ENCODE measurements at places on chromosomes 7 and 10.

GRCh38 chr10:92042541-92042940 is 119.0 kb downstream of the BTAF1 start:
- DNase-seq = no peak

DNA sequence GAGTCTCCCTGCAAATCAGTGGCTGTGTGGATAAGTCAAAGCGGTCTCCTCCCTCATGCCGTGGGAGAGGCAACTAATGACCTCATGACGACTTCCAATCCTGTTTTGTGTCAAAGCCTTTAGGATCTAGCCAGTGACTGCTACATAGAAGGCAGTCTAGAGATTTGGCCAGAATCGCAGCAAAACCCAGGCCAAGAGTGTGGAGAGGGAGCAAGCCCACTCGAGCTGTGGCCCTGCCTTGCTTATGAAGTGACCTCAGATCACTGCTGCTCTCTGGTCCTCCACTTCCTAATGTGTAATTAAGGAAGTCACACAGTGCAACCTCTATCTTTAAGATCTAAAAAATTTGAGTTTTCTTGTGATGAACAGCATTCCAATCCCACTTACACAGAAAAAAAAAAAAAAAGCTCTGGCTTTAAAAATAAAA is 296.7 kb upstream of the KLF6 start:
- no peak for DNase-seq

DNA sequence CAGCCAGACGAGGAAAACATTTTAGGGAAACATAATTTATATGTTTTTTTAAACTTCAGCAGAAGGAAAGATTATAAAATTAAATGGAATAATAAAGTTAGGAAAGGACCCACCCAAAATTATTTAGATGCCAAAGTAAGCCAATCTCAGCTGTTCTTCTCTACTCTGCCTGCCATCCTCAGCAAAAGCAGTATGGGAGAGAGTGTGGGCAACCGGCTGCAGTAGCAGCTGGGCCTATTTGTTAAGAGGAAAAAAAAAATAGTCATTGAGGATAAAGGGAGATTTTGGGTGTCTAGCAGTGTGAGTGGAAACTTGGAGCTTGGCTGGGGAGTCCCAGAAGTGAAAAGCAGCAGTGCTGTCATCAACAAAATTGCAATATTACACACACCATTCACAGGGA is 15.4 kb downstream of the SEMA3E start:
- DNase-seq = no peak

DNA sequence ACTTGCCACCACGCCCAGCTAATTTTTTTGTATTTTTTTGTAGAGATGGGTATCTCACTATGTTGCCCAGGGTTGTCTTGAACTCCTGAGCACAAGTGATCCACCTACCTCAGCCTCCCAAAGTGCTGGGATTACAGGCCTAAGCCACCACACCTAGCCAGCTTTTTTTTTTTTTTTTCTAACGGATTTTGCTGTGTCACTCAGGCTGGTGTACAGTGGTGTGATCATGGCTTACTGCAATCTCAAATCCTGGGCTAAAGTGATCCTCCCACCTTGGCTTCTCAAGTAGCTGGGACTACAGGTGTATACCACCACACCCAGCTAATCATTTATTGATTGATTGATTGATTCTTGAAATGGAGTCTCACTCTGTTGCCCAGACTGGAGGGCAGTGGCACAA is 106.0 kb upstream of the TRIM24 start:
- no peak for DNase-seq

DNA sequence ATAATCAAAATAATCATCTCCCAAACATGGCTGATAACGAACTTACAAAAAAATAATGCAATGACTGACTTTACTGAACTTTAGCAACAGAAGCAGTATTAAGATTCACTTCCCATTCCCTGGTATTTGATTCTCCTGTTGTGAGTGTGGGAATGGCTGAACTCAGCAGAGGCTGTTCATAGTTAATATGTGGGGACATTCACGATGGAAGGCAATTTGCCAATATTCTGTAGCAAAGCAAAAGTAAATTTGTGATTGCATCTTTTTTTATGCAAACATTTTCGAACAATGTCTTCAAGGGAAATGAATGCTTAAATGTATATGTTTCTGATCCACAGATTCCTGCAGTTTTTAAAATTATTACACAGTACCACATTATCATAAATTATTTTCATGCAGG is 431.7 kb upstream of the KLF6 start:
- no peak for DNase-seq

DNA sequence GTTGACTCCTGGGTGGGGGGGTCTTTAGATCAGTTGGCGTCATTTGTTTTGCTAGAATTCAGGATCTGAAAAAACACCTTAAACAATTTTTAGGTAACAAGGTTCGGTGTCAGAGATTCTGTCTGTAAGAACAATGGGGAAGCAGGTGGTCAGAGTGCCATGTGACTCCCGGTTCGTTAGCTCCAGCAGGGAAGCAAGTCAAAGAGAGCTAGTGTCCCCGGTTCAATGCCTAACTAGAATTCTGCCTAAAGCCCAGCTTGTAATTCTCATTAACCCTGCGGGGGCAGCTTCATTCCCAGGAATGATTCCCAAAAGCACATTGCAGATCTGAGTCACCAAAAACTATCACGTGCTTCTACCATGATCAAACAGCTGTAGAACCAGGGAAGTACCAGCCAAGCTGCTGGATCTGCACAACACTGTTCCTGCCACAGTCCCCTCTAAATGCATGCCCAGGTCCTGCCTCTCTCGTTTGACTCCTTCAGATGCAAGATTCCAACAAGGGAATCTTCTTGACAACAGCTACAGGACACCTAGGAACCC is 664.3 kb upstream of the CELF2 start:
- no peak for DNase-seq

- DNase-seq = no peak
These were observed 5.2 kb downstream of the IDI2 start for GRCh38 chr10:1020460-1020859.

GRCh38 chr10:58993480-58994221 is 182.8 kb upstream of the PHYHIPL start:
- peak; percentile 40 for DNase-seq

GRCh38 chr7:154720016-154720415 is 282.9 kb downstream of the PAXIP1 start:
- no peak for DNase-seq
